ENCODE measurements at places on chromosomes 1 and 21. TPM values are rescaled to one million over a fixed set of nuclear protein-coding genes. Genes with fewer than 3 reads are reported as not detected.

DNA sequence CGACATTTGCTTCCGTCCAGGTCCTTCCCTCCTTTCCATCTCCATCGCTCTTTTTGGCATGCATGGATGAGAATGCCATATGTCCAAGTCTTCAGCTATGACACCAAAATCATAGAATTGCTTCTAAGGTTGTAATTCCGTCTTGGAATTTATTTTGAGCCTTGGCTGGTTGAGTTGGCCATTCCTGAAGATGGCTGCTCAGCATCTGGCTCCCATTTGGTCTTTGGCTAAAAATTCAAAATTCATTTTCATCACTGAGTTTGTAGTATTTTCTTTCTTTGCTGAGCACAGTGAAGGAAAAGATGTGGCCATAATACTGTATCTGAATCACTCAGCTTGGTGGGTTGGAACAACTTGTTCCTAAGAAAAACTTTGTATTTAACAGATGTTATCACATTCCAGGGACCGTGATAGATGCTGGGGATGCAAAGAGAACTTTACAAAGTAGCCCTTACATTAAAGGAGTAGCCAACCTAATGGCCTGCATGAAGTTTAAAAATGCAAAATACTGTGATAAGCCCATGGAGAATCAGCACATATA is 15.6 kb downstream of the JUN start:
- no peak overlapping the region for H3K4me3 ChIP-seq
- no peak for DNase-seq
- H3K36me3 ChIP-seq: no peaks in the 10 kb centered on the region

GRCh38 chr1:119005724-119006405 is 17.7 kb upstream of the TBX15 start:
- H3K4me3 ChIP-seq: no peak overlapping the region
- H3K27ac ChIP-seq: no peak overlapping the region
- H3K4me1 ChIP-seq: peaks cover 18% of the 10 kb centered on the region
- no peak for DNase-seq

- H3K27ac ChIP-seq: no peak overlapping the region
- H3K4me3 ChIP-seq: no peak overlapping the region
- no peaks in the 10 kb centered on the region for H3K27me3 ChIP-seq
- H3K36me3 ChIP-seq: no peaks in the 10 kb centered on the region
- no peaks in the 10 kb centered on the region for H3K4me1 ChIP-seq
These were observed 96.4 kb upstream of the KCNJ6 start for GRCh38 chr21:38012672-38013071.

GRCh38 chr1:168480997-168481396 is 62.8 kb downstream of the XCL2 start:
- H3K27me3 ChIP-seq: no peaks in the 10 kb centered on the region
- no peak for DNase-seq
- no peaks in the 10 kb centered on the region for H3K36me3 ChIP-seq
- H3K27ac ChIP-seq: no peak overlapping the region
- no peak overlapping the region for H3K4me3 ChIP-seq

- H3K27ac ChIP-seq: no peak overlapping the region
- H3K36me3 ChIP-seq: no peaks in the 10 kb centered on the region
- no peaks in the 10 kb centered on the region for H3K27me3 ChIP-seq
- no peaks in the 10 kb centered on the region for H3K4me1 ChIP-seq
These were observed 51.5 kb upstream of the RUNX3 start for GRCh38 chr1:24981631-24982005.

DNA sequence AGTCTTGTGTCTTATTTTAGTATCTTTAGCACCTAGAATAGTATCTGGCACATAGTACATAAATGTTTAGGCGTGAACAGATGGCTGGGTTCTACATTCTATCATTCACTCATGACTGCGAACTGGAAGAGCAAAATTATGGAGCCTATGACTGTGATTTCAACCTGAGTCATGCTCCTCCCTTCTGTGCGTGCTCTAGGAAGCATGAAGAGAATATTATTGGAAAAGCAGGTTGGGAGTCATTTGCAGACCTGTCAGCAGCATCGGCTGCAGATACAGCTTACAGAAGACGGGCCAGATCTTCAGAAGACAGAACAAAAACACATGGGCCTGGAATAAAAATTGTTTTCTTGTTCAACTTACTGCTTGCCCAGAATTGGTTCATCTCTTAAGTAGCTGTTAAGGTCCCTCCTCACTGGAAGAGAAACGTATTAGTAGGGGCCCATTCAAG is 344.0 kb upstream of the USP24 start:
- no peak for DNase-seq
- H3K27ac ChIP-seq: no peak overlapping the region
- H3K4me3 ChIP-seq: no peak overlapping the region

DNA sequence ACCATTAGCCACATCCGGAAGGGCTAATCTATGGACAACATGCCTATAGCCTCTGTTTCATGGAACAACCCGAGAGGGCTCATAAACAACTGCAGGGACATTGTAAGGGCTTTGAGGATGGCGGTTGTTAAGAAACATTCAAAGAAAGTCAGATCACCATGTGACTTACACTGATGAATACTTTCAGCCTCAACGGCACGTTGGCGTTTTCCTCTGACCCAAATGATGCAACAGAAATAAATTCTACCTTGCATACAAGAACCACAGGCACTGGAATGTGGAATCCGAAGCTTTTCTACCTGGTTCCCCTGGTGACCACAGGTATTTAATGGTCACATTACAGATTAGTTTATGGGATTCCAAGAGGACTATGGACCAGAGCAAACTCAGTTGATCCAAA is 107.0 kb downstream of the CLIC6 start:
- H3K27ac ChIP-seq: no peak overlapping the region
- H3K36me3 ChIP-seq: no peaks in the 10 kb centered on the region
- no peaks in the 10 kb centered on the region for H3K27me3 ChIP-seq
- H3K4me1 ChIP-seq: no peaks in the 10 kb centered on the region
- no peak for DNase-seq

- H3K36me3 ChIP-seq: no peaks in the 10 kb centered on the region
- no peaks in the 10 kb centered on the region for H3K27me3 ChIP-seq
- no peaks in the 10 kb centered on the region for H3K4me1 ChIP-seq
- no peak overlapping the region for H3K4me3 ChIP-seq
These were observed 11.6 kb upstream of the TNFSF18 start for GRCh38 chr1:173062150-173062938.

GRCh38 chr1:24286246-24287010 is 32.7 kb upstream of the GRHL3 start:
- H3K27ac ChIP-seq: no peak overlapping the region
- no peaks in the 10 kb centered on the region for H3K36me3 ChIP-seq
- no peak for DNase-seq

Gene RGS5
- 108 TPM for total RNA-seq

Gene YIPF1
- total RNA-seq: 58.9 TPM

Gene OR6N1
- total RNA-seq: not detected
